Frontal cortex (tissue), 4 donors: ENCODE measurements at places on chromosomes 16 and 17. TPM values are rescaled to one million over a fixed set of nuclear protein-coding genes. Genes with fewer than 3 reads are reported as not detected.

Gene HS3ST4
- total RNA-seq: 7.7 TPM

Gene TBC1D16
- 16.3 TPM for total RNA-seq

Gene KRT40
- total RNA-seq: not detected

Gene KRT20
- not detected for total RNA-seq

Gene HYDIN
- total RNA-seq: 19.2 TPM

Gene PDP2
- 8.6 TPM for total RNA-seq

Gene CYGB
- 3.3 TPM for total RNA-seq

Gene MEOX1
- 0.41 TPM for total RNA-seq
